ENCODE measurements at places on chromosomes 2 and 18. TPM values are rescaled to one million over a fixed set of nuclear protein-coding genes. Genes with fewer than 3 reads are reported as not detected.

CAVIN2 gene
- 21.0 TPM for total RNA-seq

CCDC150 gene
- 11.3 TPM for total RNA-seq

AMER3 gene
- not detected for total RNA-seq

LRATD1 gene
- under 0.01 TPM for total RNA-seq

ANKRD30BL gene
- not detected for total RNA-seq

COMMD1 gene
- total RNA-seq = 50.3 TPM

PLGLB1 gene
- 1.5 TPM for total RNA-seq

RAMP1 gene
- 2.6 TPM for total RNA-seq

KIF1A gene
- total RNA-seq = not detected

ABCG8 gene
- total RNA-seq = not detected

SCG2 gene
- total RNA-seq = 1.0 TPM

AFF3 gene
- total RNA-seq = 0.66 TPM

PRSS56 gene
- not detected for total RNA-seq

MSH6 gene
- total RNA-seq = 39.5 TPM

COL5A2 gene
- 388 TPM for total RNA-seq

STARD6 gene
- total RNA-seq = not detected

SCYGR7 gene
- not detected for total RNA-seq

HSBP1L1 gene
- 4.0 TPM for total RNA-seq

CHRND gene
- not detected for total RNA-seq

CYTIP gene
- total RNA-seq = not detected

CAPN13 gene
- not detected for total RNA-seq

REG3A gene
- not detected for total RNA-seq

CFAP221 gene
- not detected for total RNA-seq

CIB4 gene
- not detected for total RNA-seq

ALPG gene
- total RNA-seq = not detected

CCDC102B gene
- 18.2 TPM for total RNA-seq

PROKR1 gene
- total RNA-seq = not detected

REG3G gene
- total RNA-seq = not detected

HRH4 gene
- under 0.01 TPM for total RNA-seq

ARHGEF33 gene
- 0.29 TPM for total RNA-seq

TBR1 gene
- total RNA-seq = not detected

GDF7 gene
- total RNA-seq = not detected

GPR39 gene
- 1.3 TPM for total RNA-seq

SGPP2 gene
- not detected for total RNA-seq

Measured in smooth muscle cell of trachea (primary cell).